ENCODE measurements at places on chromosomes 12 and 14.

DNA sequence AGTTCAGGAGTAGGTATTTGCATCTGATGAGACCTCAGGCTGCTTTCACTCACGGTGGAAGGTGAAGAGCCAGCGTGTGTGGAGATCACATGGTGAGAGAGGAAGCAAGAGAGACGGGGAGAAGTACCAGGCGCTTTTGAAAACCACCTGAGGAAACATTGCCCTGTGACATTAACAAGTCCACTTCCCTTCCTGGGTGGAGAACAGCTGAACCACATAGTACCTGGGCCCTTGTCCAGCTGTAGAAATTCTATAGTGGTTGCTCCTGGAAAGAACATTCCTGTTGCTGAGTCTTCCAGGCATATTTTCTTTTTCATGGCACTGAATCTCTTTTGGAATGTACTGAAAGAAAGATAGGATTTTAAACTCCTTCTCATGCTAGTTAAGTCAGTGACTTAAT is 87.3 kb upstream of the RIN3 start:
- no peak for DNase-seq

DNA sequence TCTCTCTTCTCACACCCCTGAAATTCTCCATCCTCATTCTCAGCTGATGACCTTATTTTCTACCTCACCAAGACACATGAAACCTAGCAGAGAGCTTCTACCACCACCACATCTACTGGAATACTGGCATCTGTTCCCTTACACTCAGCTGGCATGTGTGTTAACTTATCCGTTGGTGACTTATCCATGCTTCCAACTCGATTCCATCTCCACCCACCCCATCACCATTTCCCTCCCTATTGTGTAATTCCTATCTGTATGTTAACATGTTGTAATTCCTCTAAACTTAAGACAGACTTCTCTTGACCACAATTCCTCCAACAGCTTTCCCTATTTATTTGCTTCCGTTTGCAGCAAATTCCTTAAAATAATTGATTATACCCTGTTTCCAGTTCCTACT is 15.4 kb downstream of the C1S start:
- no peak for DNase-seq

GRCh38 chr12:72197790-72198189 is 74.4 kb upstream of the TRHDE start:
- no peak for DNase-seq

DNA sequence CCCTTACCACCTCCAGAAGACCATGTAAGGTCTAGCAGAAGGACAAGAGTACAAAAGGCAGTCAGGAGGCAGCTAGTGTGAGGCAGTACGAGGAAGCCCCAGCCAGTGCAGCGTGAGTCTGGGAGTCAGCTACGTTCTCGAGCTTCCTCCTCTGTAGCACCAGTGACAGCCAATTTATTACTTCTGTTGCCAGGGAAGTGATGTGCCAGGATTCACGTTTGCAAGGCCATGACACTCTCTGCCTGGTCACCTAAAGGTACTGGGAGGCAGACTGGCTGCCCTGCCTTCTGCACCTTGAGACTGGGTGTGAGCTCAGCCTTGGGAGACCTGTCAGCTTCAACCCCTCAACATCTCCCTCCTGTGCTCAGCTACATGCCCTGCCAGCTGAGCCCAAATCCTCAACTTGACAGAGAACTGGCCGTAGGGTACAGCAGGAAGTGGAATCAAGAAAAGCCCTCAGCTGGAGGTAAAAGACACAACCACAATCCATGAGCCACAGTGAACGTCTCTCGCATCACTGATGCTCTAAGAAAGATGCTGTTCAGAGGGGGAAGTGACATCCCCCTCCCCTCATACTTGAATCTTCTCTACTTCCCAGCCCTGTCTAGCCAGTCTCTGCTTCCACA is 182.5 kb upstream of the RGS6 start:
- no peak for DNase-seq

- DNase-seq: no peak
Measured at GRCh38 chr12:114092981-114093380, 126.9 kb upstream of the RBM19 start.

DNA sequence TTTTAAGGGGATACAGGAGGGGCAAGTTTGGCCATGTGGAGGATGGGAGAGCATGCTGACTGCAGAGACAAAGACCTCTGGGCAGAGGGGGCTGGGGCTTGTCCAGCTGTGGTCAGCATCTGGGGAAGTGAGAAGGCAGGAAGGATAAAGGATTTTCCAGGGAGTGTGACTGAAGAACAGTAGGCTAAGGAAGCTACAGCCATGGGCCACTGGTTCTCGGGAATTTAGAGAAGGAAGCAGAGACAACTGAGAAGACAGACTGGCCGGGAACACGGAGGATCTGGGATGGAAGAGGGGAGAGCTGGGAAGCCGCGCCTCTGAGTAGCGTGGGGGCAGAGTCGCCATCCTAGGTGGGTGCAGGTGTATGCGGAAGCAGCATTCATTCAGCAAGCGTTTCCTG is 7.0 kb upstream of the PGAM5 start:
- no peak for DNase-seq

GRCh38 chr12:57215668-57216013 is 953 bp upstream of the NXPH4 start:
- DNase-seq: no peak

DNA sequence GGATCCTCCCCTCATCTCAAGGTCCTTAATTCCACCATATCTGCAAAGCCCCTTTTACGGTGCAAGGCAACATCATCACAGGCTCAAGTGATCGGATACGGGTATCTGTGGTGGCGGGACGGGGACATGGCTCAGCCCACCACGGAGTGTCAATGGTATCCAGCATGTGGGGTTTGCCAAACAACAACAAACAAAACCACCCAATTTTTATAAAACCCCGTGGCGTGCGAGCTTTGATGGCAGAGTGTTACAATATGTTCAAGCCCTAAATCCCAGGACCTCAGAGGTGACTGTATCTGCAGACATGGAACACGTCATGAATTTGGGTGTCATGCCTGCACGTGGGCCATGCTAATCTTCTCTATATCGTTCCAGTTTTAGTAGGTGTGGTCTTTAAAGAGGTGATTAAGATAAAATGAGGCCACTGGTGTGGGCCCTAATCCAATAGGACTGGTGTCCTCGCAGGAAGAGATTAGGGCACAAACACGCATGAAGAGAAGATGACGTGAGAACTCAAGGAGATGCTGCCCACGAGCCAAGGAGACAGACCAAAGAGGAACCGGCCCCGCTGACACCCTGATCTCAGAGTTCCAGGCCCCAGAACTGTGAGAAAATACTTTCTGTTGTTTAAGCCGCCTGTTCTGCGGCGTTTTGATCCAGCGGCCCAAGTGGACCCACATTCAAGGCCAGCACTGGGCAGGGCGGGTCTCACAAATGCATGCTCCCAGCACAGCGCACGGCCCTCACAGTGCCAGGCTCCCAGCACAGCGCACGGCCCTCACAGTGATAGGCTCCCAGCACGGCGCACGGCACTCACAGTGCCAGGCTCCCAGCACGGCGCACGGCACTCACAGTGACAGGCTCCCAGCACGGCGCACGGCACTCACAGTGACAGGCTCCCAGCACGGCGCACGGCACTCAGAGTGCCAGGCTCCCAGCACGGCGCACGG is 6.7 kb upstream of the GOLGA3 start:
- DNase-seq: no peak

DNA sequence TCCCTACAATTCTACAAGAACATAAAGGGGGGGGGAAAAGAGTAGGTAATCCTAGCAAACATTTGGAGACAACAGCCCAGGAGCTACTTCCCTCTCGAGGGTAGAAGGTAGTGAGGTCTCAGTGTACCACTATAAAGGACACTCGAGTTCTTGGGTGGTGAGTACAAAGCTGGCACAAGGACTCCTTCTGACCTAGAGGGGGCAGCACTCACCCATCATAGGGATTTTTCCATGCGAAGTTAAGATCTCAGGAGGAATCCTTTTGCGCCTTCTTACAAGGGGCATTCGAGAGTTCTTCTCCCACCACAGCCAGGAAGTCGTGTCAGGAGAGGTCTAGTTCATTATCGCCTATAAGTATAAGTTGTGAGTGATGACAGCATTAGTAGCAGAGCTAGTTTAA is 200.2 kb upstream of the RBM19 start:
- peak; percentile 46 for DNase-seq

- DNase-seq: no peak
Measured at GRCh38 chr14:50823762-50824636, 7.0 kb downstream of the NIN start.
